ENCODE measurements at places on chromosomes 1 and 21.

- no peak for DNase-seq
Observed at GRCh38 chr1:221457685-221458446, 284.0 kb downstream of the DUSP10 start.

GRCh38 chr21:40623528-40623927 lies 223.4 kb downstream of the DSCAM start:
- no peak for DNase-seq

DNA sequence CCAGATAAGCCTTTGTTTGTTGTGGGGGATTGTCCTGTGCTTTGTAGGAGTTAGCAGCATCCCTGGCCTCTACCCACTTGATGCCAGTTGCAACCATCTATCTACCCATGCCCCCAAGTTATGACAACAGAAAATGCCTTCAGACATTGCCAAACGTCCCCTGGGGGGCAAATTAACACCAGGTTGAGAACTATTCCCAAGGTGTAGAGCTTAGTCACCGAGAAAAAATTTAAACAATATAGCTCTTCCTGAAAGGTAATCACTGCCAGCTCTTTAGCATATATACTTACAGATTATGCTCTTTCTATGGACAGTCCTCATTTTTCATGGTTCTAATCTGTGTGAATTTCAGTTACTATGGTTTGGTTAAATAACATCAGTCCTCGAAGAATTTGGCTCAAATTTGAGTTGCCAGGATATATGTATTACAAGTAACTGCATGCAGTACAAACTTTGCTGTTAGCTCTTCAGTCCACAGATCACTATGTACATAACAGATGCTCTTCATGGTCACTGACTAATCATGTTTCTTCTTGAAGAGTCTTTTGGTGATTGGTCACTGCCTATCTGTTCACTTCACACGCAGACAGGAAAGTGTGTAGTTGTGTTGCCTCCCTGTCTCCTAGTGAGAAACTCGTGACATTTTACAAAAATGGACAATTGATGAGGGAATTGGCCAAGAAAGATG lies 25.2 kb downstream of the MAPKAPK2 start:
- DNase-seq = peak; percentile 82

DNA sequence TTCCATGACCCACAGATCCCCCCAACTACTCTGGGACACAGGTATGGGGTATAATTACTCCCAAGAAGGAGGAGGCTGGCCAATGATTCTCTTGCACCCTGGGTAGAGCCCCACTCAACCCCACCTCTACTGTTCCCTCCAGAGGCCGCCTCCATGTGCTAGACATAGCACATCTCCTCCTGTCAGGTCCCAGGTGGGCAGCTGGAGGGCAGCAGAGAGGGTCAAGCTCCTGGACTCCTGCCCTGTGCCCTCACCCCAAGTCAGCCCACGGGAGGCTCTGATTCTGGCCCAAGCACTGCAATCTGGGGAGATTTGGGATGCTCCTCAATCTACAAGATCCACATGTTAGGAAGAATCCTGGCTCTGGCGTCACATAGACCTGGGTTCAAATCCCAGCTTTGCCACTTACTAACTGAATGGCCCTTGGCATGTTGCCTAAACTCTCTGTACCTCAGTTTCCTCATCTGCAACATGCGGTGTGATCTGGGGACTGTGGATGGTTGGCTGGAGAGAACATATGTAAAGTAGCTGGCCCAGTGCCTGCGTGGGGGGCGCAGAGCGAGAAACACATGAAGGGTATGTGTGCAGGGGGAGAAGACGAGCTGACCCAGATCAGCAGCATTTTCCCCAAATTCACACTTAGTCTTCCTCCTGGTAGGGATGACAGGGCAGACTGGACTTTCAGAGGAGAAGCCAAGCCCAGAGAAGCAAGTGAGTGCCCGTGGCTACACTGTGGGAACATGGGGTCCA lies 23.2 kb downstream of the TNNT2 start:
- no peak for DNase-seq

Data from epithelial cell of prostate (primary cell).